ENCODE measurements at places on chromosomes 5 and 9.

DNA sequence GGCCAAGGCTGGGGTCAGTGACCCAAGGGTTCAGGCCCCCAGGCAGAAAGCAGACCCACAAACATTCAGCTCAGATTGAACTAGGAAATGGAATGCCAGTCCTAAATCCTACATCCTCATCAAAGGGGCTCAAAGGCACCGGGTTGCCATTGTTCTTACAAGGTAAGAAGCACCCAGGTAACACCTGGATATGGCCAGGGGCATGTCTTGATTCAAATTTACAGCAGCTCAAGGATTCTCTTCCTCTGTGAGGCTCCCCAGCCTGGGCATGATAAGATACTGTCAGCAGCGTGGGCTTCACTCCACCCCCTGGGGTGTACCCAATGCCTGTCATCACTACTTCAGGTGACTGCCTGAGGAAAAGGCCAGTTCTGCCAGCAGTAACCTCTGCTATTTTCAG is 92.1 kb upstream of the FSTL4 start:
- DNase-seq = no peak

- no peak for DNase-seq
Measured at GRCh38 chr9:7844242-7844641, 44.7 kb upstream of the DMAC1 start.

GRCh38 chr9:91843093-91843492 is 106.9 kb downstream of the ROR2 start:
- no peak for DNase-seq

GRCh38 chr9:3517377-3518048 is 8.3 kb downstream of the RFX3 start:
- DNase-seq = no peak

DNA sequence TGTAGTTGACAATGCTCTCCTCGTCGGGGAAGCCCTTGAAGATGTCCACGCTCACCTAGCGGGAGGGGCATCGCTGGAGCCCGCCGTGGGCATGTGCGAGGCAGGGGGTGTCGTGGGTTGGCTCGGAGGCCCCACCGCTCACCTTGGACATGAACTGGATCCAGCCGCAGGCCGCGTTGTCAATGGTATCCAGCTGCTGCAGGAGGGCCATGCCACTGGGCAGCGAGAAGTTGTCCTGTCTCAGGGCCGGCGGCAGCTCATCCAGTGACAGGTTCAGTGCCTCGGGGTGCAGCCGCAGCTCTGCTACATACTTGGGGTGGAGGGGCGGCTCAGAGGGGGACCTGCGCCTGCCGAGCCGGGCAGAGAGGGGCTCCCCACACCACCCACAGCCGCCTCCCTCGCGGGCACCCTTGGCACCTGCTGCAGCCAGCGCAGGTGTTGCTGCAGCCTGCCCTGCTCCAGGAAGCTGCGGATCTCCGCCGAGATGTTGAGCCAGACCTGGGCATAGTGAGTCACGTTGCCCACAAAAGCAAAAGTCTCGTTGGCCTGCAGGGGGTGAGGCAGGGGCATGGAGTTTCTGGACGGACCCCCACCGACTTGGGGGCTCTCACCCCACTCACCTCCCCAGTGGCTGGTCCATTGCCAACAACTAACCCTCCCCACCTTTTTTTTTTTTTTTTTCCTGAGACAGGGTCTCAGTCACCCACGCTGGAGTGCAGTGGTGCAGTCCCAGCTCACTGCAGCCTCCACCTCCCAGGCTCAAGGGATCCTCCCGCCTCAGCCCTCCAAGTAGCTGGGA is 9.1 kb downstream of the ABCA2 start:
- DNase-seq = no peak

DNA sequence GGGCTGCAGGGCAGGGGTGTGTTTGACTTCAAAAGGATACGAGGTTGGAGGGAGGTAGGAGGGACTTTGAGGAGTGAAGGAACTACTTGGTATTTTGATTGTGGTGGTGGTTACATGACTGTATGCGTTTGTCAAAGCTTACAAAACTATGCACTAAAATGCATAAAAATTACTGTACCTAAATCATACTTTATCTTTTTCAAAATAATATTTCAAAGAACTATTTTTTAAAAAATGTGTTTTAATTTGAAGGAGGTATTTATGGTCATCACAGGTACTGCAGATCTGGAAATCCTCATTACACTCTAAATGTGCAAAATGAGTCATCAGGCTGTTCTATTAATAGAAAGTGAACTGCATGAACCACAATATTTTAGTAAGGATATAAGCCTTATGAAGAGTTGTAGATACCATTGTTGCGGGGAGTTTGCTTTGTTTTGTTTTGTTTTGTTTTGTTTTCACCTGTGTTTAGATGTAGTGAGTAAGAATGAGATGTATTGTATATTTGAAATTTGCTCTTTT is 116.9 kb downstream of the ARRDC3 start:
- peak; percentile 50 for DNase-seq

DNA sequence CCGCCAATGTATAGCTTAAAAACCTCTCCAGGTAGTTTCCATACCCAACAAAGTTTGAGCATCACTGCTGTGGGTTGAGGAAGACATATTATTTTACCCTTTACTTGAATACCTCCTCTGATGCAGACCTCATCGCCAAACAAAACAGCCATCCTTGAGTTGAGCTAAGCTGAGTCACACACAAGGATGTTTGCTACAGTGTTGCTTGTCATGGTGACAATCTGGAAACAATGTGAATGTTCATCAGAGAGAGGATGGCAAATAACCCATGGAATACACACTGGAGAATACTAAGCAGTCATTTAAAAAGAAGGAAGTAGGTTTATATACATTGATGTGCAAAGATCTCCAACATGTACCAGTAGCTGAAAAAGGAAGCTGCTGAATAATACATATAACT is 41.1 kb upstream of the TCF7 start:
- DNase-seq = peak; percentile 57

GRCh38 chr9:124654431-124654830 is 116.7 kb downstream of the NR6A1 start:
- no peak for DNase-seq

- no peak for DNase-seq
Measured at GRCh38 chr5:2387634-2388325, 363.7 kb downstream of the IRX2 start.

DNA sequence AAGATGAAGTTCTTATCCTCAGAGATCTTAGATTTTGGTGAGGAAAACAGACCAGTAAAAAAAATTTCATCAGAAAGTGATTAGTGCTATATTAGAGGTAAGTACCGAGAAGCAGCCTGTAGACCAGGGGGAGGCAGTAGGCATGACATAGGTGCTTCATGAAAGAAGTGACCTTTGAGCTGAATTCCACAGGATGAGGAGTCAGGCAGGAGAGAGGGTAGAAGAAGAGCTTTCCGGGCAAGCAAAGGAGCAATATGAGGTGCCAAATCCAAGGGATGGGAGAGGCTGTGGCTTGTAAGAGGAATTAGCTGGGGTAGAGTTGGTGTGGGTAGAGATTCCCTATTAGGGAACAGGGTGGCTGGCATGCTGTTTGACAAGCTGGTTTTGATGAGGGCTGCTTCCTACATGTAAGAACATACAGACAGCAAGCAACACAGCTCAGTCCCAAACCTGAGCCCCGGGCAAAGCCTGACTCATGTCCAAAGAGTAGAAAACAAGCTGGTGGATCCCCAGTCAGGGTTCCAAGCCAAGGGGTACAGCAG is 48.4 kb upstream of the PWWP2A start:
- DNase-seq = no peak

GRCh38 chr9:20227166-20227874 is 395.0 kb downstream of the MLLT3 start:
- no peak for DNase-seq
